Astrocyte (in vitro differentiated cells and primary cell): ENCODE measurements at places on chromosomes 6 and 20. TPM values are rescaled to one million over a fixed set of nuclear protein-coding genes. Genes with fewer than 3 reads are reported as not detected.

DNA sequence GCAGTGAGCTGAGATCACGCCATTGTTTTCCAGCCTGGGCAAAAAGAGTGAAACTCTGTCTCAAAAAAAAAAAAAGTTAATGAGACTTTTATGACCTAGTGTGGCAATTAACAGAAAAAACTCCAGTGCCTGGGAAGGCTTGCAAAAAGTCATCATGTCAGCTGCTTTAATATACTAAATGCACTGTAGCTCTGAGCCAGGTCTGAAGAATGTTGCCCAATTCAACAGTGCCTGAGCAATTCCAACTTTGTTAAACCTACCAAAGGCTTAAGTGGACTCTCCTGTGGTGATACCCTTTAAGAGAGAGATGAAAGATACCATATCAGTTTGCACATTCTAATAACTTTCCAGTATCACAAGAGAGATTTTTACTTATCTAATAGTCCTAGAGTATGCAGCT lies 6.5 kb upstream of the ROS1 start:
- no peaks in the 10 kb centered on the region for H3K27me3 ChIP-seq
- H3K27ac ChIP-seq: no peak overlapping the region
- no peaks in the 10 kb centered on the region for H3K36me3 ChIP-seq
- H3K4me3 ChIP-seq: no peak overlapping the region
- DNase-seq: no peak

DNA sequence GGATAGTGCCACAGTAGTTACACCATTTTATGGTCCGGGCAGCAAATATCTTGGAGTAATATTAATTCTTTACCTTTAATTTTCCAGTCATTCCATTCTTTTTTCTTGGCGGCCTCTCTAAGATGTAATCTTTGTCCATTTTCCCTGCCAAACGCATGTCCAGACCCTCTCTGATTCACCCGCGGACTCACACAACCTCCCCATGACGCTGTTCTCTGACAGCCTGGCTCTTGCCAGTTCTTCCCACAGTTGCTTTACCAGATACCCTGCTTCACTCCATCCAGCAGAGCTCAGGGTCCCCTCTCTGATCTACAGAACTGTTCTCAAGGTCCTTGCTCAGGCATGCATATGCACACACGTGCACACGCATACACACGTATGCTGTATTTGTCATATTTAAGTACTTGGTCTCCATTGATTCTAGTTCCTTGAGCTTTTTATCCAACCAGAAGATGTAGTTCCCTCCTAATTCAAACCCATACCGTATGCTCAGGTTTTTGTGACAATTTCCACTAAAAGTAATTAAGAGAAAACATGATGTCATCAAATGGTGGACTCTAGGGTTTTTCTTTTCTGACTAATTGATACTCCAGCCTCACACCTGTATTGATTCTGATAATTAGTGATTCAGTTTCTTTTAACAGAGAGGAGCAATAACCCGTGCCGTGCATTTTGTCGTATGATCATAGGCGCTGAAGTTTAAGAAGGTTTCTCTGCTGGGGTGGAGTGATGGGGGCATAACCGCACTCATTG lies 10.0 kb downstream of the BPHL start:
- DNase-seq: no peak
- peaks cover 3% of the 10 kb centered on the region for H3K36me3 ChIP-seq
- H3K4me3 ChIP-seq: no peak overlapping the region
- H3K27me3 ChIP-seq: no peaks in the 10 kb centered on the region

DNA sequence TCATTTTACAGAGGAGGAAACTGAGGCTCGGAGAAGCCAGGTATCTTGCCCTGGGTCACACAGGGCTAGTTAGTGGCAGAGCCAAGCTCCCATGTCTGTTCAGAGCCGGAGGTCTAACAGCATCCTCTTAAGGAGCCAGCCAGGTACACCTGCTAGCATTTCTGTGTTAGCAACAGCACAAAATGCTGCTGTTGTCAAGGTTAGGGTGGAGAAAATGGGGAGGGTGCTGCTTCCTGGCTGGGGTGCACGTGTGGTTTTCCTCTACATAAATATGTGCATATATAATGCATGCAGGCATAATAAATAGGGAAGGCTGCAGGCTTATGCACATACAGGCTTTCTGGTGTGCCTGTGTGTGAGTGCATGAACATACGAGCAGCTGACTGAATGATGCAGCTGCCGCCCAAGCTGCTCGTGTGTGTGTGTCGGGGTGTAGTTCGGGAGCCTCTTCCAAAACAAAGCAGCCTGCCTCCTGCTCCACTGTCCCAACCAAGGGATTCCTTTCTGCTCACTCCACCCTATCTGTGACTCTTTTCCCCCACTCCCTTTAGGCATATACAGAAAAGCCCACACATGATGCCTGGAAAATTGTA lies 86.6 kb downstream of the CD40 start:
- no peak for DNase-seq
- H3K27me3 ChIP-seq: peaks cover 38% of the 10 kb centered on the region
- no peaks in the 10 kb centered on the region for H3K36me3 ChIP-seq
- no peak overlapping the region for H3K4me3 ChIP-seq
- peaks cover 6% of the 10 kb centered on the region for H3K4me1 ChIP-seq
- no peak overlapping the region for H3K27ac ChIP-seq

GRCh38 chr6:4925580-4925979 lies 78.3 kb downstream of the RPP40 start:
- DNase-seq: no peak
- H3K4me3 ChIP-seq: no peak overlapping the region
- no peaks in the 10 kb centered on the region for H3K36me3 ChIP-seq
- H3K27ac ChIP-seq: no peak overlapping the region

DNA sequence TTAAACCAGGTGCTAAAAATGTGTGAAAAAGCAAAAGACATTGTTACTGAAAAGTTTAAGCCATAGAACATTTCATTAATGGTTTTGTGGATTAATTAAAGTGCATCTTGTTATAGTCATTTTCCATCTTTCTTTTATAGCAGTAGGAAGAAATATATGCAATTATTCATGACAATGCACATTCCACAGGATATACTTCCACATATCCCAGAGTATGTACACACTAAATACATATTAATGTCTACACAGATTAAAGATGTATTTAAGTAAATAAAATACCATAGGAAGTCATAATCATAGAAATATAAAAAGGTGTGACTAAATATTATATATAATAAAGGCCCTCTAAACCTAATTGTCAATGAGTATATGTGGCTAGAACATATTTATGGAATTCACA lies 578.8 kb downstream of the PHF3 start:
- H3K4me3 ChIP-seq: no peak overlapping the region
- DNase-seq: no peak
- no peaks in the 10 kb centered on the region for H3K27me3 ChIP-seq
- peaks cover 4% of the 10 kb centered on the region for H3K4me1 ChIP-seq

The TFAP2A gene
- total RNA-seq: 2.1 and 6.6 TPM in 2 replicates

The MTG2 gene
- 26.6 and 31.5 TPM in 2 replicates for total RNA-seq

The MACROD2 gene
- 2.4 and 2.8 TPM in 2 replicates for total RNA-seq

The CSNK2B gene
- total RNA-seq: 200 and 208 TPM in 2 replicates
